ENCODE measurements at places on chromosomes 7 and 10.

DNA sequence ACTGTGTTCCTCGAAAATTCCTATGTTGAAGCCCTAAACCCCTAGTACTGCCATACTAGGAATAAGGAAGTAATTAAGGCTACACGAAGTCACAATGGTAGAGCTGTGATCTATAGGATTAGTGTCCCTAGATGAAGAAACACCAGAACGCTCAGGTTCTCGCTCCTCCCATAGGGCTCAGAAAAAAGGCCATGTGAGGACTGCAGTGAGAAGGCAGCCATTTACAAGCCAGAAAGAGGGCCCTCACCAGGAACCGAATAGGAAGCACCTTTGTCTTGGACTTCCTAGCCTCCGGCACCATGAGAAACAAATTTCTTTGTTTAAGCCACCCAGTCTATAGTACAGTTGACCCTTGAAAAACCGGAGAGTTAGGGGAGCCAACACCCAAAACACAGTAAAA is 46.2 kb downstream of the CACUL1 start:
- no peak for DNase-seq

GRCh38 chr10:47412869-47413268 is 28.8 kb upstream of the ZNF488 start:
- DNase-seq = no peak

- DNase-seq = no peak
Measured at GRCh38 chr7:93972029-93972725, 32.0 kb downstream of the BET1 start.

DNA sequence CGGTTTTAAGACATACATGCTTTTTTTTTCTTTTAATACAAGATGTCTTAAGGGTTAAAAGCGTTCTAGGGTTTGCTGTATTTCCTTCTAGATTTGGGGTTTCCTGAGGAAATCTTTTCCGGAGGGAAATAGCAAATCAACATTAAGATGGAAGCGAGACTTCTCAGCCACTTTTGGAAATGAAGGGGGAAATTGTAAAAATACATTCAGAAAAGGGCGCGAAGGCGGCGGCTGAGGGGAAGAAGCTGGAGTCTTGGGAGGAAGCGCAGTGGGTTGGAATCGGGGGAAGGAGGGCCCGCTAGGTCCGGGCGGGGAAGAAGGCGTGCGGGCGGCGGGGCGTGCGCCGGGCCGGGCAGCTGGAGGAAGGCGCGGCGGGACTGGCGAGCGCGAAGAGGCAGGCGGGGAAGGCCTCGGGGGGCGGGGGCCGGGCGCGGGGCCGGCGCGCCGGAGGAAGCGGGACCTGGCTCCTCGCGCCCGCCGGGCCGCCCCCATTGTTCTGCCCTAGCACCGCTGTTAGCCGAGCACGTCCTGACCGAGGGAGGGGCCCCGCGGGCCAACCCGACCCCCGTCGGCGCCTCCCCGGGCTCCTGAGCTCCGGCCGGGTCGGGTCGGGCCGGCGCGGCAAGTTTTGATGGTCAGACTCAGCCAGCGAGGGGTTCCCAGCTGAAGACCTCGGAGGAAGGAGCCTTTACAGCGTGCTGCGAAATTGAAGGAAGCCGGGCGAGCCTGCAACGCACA is 1.5 kb upstream of the SKIDA1 start:
- peak; percentile 88 for DNase-seq

DNA sequence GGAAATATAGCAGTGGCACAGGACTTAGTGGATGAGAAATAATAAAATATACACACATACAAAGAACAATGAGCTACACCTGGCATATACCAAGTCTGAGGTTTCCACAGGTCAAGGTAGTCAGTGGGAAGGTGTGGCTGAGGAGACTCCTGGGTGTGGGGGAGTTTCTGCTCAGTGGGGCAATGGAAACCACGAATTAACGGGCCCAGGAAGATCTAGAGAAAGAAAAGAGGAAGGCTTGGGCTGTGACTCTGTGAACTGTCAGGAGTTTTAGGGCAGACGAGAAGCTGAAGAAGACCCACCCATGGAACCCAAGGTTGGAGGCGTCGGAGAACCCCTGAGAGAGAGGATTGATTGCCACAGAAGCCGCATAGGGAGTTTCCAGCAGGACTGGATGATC is 196.5 kb downstream of the HERPUD2 start:
- DNase-seq = peak; percentile 2

DNA sequence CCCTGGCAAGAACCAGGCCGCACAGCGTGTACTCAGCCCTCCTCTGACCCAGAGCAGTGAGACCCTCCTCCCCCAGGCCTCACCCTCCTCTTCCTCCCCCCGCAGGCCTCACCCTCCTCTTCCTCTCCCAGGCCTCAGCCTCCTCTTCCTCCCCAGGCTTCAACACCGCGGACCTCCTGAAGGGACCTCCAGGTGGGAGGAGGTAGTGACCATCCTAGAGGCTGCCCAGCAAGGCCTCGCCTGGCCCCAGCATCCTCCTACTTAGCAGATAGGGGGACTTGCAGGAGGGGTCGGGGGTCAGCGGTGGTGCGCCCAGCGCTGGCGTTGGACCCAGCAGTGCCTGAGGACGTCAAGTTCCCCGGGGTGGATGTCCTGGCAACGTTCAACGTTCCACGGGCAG is 270.8 kb downstream of the ELFN1 start:
- DNase-seq = no peak

- DNase-seq = no peak
Measured at GRCh38 chr10:100625816-100626215, 90.1 kb downstream of the HIF1AN start.

DNA sequence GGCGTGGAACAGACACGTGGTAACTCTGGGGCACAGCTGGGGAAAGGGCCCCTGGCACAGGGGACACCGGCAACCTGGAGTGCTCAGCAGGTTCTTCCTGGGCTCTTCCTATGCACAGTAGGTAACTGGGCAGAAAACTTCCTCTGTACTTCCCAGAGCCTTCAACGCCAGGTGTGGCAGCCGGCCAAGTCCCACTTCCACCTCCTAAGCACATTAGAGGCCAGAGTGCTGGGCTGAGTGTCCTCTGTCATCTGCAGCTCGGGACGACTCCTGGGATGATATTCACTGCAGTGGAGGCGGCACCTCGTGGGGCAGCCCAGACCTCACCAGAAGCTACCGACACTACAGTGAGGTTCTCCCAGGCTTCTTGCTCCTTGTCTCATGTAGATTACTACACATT is 114.5 kb downstream of the LARP4B start:
- DNase-seq = no peak

GRCh38 chr10:89954061-89954460 is 252.7 kb downstream of the KIF20B start:
- no peak for DNase-seq

- DNase-seq = no peak
Measured at GRCh38 chr7:45665172-45665571, 91.0 kb downstream of the ADCY1 start.

- DNase-seq = no peak
Measured at GRCh38 chr10:11431216-11431555, 180.3 kb downstream of the USP6NL start.

- no peak for DNase-seq
Measured at GRCh38 chr7:8147760-8148463, 114.1 kb downstream of the ICA1 start.

DNA sequence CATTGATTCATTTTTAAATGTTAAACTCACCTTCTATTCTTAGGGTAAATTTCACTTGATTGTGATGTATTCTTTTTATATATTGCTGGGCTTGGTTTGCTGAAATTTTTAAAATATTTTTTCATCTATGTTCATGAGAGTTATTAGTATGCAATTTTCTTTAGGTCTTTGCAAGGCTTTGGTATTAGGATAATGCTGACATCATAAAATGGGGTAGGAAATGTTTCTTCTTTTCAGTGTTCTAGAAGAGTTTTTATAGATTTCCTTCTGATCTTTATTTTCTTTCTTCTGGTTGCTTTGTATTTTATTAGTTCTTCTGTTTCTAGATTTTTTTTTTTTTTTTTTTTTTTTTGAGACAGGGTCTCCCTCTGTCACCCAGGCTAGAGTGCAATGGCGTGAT is 56.3 kb downstream of the AHCYL2 start:
- no peak for DNase-seq

DNA sequence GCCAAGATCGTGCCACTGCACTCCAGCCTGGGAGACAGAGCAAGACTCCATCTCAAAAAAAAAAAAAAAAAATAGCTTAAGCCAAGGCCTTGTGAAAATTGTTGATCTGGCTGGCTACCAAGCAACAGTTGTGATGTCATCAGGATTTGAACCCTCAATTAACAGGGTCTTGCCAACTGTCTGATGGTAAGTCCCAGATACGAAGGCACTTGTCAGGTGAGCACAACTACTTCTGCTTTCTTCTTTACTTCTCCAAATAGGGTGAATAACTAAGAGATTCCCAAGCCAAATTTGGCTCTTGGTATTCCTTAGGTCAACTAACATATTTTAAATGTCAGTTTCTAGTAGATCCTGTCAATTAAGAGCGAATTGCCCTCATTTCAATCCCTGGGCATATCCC is 47.4 kb downstream of the ANKRD61 start:
- DNase-seq = peak; percentile 51

DNA sequence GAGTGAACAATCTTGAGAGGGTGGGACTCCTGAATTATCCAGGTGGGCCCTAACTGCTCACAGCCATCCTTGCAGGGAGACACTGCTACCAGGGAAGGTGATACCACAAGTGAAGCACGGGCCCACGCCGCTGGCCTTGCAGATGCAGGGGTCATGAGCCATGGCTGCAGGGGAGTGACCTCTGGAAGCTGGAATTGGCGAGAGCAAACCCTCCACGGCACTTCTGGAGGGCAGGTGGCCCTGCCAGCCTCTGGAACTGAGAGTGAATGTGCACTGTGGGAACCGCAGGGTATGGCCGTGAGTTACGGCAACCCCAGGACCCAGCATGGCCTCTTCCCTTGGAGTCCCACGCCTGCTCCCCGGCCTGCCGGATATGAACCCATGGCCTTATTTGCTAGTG is 37.5 kb downstream of the STK32C start:
- no peak for DNase-seq

DNA sequence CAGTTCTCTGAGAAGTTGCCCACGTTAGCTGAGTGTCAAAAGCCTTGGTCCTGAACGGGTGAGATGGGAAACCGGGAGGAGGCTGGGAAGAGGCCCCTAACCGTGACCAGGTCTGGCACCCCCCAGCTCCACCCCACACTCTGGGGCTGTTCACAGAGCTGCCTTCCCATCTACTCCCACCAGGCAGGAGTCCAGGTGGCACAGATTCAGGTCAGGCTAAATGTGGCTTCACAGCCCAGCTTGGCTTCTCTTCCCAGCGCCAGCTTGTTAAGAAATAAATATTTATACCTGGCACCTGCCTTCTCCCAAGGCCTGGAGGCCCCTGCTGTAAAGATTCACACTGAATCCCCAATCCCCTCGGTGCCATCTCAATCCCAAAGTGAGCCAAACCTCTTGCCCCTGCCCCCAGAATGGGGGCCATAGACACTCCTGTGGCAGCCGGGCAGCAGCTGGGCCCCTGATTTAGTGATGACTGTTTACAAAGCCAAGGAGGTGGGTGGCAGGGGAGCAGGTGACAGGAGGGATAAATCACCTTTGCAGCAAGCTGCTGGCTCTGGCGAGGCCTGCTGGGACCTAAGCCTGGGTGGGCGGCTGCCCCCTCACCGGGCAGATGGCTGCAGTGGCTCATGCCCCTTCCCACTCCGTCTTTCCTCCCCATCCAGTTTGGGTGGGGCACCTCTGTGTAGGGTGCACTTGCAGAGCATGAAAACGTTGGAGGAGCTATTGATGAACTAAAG is 72.5 kb downstream of the GOLGA7B start:
- no peak for DNase-seq

GRCh38 chr7:31545549-31545948 is 31.7 kb downstream of the ITPRID1 start:
- DNase-seq = no peak

- DNase-seq = no peak
Measured at GRCh38 chr10:71123023-71123422, 89.3 kb upstream of the UNC5B start.

- DNase-seq = no peak
Measured at GRCh38 chr7:124489082-124489819, 276.3 kb downstream of the GPR37 start.

DNA sequence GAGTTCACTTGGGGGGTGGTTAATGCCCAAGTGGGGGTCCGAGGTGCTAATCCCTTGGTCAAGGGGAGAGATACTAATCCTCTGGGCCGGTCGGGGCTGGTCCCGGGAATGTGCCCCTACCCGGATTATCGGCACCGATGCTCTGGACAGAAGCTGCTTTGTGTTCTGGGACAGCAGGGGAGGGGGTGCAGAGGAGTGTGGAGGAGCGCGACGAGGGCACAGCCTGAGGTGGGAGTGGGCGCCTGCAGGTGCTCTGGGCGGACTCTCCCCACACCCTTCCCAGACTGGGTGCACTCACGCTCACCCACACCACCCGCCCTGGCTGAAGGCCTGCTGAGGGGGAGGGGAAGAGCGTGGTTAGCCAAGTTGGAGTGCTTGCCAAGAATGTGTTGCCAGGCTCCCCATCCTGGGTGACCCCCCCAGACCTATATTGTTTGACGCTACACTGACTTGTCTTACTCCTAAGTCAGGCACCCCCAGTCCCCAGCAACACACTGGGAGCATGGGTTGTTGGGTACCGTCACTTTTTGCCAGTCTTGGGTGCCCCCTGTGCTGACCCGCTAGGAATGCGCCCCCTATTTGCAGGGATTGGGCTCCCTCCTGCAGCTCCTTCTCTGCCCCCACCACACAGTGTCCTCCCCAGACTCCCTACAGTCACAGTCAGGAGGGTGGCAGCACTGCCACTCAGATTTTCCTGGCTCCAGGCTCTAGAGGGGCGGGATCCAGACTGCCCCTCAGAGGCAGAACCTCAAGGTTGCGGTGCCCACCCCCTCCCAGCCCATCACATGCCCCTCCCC is 1.2 kb downstream of the SLC4A2 start:
- peak; percentile 61 for DNase-seq

DNA sequence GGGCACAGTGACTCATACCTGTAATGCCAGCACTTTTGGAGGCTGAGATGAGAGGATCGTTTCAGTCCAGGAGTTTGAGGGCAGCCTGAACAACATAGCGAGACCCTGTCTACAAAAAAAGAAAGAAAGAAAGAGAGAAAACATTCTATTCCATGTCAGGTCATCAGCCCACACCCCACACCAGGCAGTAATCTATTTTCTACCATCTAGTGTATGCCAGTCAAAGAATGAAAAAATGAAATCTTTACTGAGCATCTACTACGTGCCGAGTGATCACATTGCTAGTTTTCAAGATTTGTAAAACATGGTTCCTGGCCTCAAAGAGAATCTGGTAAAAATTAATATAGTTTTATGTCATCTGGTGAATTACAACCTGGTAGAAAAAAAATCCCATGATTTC is 3.1 kb upstream of the EPHB4 start:
- DNase-seq = no peak

DNA sequence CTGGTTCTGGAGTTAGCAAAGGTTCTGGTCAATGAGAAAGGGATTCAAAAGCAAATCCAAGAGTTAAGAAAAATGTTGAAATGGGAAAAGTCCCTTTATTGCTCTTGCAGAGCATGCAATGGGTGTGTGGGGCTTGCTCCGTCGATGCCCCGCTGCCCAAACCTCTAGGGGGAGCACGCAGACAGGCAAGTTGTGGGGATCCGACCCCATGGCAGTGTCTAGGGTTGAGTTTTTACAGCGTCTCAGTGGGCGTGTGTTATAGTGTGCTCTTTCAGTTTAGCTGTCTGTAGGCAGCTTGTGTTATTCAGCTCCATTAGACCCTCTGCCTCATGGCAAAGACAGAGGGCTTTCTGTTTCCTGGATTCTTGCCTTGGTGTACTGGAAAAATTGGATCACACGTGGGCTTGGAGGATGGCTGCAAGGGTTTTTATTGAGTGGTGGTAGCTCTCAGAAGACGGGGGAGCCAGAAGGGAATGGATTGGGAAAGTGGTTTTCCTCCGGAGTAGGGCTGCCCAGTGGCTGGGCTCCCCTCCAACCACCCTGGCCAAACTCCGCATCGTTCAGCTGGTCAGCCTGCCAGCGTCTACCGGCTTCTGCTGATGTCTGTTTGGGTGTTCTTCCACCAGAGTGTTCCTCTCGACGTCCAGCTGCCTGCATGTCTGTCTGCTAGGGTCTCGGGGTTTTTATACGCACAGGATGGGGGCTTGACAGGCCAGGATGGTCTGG is 102.3 kb upstream of the PLXDC2 start:
- peak; percentile 85 for DNase-seq
